ENCODE measurements at places on chromosomes 11 and 22.

DNA sequence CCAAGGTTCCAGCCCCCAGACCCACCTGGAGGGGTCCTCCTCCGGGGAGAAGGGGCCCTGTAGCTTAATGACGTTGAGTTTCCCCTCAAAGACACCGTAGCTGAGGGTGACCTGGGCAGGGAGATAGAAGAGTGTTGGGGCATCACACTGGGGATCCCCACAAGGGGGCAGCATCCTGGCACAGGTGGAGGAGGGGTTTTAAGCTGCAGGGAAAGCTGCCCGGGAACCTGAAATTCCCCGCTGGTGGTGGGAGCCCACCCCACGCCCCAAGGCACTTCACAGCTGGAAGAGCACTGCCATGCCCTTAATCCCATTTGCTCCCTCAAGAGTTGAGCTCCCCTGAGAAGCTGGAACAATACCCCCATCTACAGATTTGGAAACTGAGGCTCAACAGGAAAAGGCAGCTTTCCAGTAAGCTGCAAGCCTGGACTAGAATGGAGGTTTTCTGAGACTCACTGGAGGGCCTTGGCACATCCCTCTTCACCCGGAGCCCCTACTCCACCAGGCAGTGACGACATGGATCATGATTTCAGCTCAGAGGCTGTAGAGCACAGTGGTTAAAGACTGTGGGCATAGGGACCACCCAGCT lies 13.7 kb downstream of the MFNG start:
- DNase-seq: peak; percentile 21

DNA sequence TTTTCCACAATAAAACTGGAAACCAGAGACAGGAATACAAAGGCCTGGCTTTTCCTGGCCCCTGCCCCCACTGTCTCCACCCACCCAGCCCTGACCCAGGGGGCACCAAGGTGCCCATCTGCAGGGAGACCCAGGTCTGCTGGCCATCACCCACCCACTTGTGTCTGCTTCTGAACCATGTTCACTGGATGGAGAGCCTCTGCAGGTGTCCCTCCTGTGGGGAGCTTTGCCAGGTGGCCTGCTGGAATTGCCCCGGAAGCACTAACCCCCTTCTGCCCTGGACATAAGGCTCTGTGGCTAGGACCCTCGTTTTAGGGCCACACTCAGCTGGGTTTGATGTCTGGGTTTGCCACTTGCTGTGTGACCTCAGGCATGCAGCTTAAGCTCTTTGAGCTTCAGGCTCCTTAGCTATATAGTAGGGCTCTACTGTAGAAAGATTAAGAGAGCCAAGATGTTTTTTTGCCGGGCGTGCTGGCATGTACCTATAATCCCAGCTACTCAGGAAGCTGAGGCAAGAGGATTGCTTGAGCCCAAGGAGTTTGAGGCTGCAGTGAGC lies 3.9 kb downstream of the SCARF2 start:
- DNase-seq: no peak

GRCh38 chr11:95016139-95016538 lies 8.9 kb upstream of the KDM4E start:
- no peak for DNase-seq

DNA sequence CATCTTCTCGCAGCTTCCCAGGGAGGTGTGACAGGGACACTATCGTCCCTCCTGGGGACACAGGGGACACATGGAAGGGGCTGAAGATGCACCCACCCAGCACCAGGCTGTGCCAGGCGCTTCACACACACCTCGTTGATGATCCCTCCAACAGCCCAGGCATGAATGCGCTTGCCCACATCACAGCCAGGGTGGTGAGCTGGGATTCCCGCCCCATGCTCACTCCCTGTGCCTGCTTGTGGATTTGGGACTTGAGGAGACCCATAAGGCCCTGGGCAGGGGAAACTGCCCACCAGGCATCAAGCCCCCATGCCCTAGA lies 57.8 kb downstream of the OTOG start:
- DNase-seq: no peak

DNA sequence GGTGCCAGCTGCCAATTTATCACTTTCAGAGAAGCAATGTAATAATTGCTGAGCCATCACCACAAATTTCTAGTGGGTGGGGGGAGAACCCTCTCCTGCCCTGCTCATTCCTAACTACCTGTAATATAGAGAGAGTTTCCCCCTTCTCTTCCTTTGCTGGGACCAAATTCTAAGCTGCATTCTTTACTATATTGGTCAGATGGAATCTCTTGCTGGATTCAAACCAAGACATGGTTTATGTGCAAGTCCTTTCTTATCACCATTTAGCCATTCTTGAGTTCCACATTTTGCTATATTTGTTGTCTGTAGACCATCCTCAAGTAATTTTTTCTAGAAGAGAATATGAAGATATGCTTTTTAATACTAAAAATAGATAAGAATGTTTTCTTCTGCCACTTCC lies 452.1 kb downstream of the MN1 start:
- DNase-seq: peak; percentile 4

DNA sequence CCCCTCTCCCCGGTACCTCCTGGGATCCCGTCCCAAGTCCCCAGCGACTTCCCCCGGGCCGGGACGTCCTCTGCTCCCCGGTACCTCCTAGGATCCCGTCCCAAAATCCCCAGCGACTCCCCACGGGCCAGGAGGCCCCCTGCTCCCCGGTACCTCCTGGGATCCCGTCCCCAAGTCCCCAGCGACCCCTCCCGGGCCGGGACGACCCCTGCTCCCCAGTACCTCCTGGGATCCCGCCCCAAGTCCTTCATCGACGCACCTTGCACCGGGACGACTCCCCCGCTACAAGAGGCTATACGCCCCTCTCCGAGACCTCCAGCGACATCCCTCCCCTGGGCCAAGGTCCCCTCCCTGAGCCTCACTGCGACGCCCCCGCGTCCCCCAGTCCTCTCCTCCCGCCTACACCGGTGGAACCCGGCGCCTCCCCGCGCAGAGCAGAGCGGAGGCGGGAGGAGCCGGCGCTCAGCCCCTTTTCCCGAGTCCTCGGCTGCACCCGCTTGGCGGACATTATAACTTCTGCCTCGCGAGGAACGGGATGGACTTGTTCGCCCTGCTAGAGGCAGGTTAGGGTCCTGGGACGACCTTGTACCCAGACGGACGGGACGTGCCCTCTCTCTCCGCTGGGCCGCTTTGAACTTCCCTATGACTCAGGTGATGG lies 912 bp downstream of the KREMEN1 start:
- DNase-seq: no peak

DNA sequence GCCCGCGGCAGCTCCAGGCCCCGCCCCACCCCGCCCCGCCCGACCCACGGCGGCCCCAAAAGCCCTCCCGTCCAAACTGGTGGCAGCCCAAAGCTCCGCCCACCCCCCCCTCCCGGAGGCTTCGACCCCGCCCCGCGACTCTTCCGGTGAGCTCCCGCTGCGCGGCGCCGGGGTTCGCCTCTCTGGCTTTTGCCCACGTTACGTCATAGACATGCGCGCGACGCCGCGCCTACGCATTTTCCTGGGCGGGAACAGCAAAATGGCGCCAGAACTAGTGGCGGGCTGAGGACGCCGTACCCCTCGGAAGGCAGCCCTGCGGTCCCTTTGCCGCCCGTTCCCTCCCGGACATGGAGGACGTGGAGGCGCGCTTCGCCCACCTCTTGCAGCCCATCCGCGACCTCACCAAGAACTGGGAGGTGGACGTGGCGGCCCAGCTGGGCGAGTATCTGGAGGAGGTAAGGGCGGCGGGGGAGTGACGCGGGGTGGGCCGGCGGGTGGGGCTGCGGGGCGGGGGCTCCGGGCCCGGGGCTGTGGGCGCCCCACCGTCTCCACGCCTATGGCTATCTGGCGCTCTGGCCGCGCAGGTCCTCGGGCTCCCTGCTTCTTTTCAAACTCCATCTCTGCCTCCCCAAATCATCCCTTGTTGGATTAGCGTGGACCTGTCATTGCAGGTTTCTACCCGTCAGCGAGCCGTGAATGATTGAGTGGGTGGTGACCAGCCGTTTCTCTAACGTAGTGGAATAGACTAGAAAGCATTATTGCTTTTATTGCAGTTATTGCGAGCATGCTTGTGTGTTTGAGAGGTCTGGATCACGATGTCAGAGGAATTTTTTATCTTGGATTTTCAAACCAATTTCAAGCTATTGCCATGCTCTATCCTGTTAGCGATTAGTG lies at the start of gene NCAPH2:
Gene NCAPH2, plus strand, starts transcription at position 234 of the 894 bp plus-strand sequence. Its CDS starts 114 bp downstream, at position 348.
- DNase-seq: peak; percentile 74

GRCh38 chr11:45924036-45924915 lies 1.8 kb downstream of the LARGE2 start:
- no peak for DNase-seq

- DNase-seq: no peak
Measured at GRCh38 chr11:59944720-59945119, 6.5 kb downstream of the OOSP1 start.

DNA sequence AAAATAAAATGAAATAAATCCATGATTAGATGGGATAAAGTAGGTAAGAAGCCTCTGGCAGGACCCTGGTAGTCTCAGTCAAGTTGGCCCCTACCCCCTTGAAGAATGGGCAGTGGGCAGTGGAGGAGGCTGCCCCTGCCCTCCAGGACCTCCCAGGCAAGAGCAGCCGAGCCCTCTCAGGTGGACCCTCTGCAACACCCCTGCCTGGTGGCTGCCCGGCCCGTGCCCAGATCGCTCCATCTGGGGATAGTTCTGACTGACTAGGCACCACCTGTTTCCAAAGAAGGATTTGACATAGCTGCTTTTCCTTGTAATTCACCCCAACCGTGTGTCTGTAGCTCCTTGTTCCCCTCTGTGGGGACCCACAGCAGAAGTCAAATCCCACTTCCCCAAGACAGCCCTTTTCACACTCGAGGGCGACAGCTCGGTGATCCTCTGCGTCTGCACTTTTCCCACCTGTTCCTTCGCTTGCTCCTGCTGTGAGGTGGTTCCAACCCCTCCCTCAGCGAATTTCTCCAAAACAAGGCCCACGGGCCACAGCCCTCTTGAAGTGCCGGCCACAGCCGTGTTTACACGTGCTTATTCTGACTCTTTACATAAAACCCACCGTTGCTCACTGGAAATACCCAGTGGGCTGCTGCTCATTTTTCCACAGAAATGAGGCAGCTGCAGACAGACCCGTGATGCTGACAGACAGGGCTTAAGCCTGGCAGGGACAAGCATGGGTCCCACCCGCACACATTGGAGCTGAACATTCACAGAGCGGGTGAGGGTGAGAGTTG lies 5.5 kb upstream of the TMPRSS13 start:
- DNase-seq: no peak

All from A172 (cell line).